ENCODE measurements at places on chromosomes 12 and 14.

- peak; percentile 75 for DNase-seq
Observed at GRCh38 chr12:125185740-125186470, 120.7 kb downstream of the AACS start.

GRCh38 chr12:108643941-108644810, 10.5 kb upstream of the SELPLG start:
- no peak for DNase-seq

- DNase-seq, result peak; percentile 81
Observed at GRCh38 chr14:88189417-88190191, 133.5 kb downstream of the KCNK10 start.

- DNase-seq, result no peak
Observed at GRCh38 chr12:106276032-106276740, 26.3 kb upstream of the TCP11L2 start.

- DNase-seq, result no peak
Observed at GRCh38 chr14:98958048-98958631, 313.9 kb downstream of the BCL11B start.
